NCI-H2227 treated with DMSO at 0.1 percent for 48 hours (cell line): ENCODE measurements at places on chromosomes 11 and 22.

DNA sequence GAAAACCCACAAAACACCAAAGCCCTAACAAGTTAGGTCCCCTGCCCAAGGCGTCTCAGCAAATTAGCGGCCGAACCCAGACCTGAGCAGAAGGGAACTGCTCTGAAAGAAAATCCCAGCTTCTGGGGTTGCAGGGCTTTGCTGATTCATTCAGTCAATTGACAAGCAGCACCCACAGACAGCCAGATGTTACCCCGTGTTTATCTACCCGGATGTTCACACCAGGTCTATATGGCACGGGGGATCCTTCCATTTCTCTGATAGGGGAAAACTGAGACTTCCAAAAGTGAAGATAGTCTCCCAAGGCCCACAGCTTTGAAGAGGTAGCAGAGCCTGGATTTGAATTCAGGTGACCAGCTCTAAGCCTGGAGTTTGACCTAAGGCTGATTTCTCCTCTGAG lies 14.0 kb upstream of the OAF start:
- no peak for DNase-seq

DNA sequence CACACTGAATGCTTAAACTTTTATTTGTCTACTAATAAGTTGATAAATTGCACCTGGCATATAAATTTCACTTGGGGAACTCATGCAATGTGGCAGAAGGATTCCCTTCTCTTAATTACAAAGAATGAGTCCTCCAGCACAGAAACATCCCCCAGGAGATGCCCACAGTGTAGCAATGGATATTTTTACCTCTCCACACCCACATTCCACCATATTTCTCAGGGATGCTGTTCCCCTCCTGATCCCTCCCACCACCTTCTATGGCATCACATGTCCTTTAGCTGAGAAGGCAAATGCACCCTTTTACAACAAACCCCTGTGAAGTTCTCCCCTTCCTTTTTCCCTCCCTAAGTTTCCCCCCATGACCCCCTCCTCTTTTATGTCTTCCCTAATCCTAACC lies 56.1 kb upstream of the UBASH3B start:
- DNase-seq = no peak

- DNase-seq = no peak
These were observed 23.0 kb downstream of the SHANK3 start for GRCh38 chr22:50695421-50696250.

- peak; percentile 17 for DNase-seq
These were observed 796 bp downstream of the MYOD1 start for GRCh38 chr11:17719938-17720795.

GRCh38 chr22:35914665-35915476 lies 113.8 kb downstream of the RBFOX2 start:
- DNase-seq = peak; percentile 79

- DNase-seq = no peak
These were observed 78.3 kb downstream of the MICAL3 start for GRCh38 chr22:17945888-17946648.

GRCh38 chr22:30261134-30261533 lies 5.5 kb downstream of the OSM start:
- no peak for DNase-seq

DNA sequence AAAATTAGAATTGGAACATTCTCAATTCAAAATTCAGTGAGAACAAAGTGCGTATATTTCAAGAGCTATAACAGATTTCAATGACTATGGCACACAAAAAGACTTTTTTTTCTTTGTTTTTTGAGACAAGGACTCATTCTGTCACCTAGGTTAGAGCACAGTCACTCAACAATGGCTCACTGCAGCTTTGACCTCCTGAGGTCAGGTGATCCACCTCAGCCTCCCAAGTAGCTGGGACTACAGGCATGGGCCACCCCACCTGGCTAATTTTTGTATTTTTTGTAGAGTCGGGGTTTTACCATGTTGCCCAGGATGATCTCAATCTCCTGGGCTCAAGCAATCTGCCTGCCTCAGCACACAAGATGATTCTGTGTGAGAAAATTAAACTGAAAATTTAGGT lies 51.5 kb downstream of the PIK3C2A start:
- no peak for DNase-seq

DNA sequence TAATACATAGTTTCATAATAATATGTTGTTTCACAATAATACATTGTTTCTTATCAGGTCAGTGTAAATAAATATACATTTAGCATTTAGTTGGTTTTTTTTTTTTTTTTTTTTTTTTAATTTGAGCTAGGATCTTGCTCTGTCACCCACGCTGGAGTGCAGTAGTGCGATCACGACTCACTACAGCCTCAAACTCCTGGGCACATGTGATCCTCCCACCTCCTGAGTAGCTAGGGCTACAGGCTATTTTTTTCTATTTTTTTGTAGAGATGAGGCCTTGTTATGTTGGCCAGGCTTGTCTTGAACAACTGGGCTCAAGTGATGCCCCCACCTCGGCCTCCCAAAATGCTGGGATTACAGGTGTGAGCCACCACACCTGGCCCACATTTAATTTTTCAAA lies 43.5 kb downstream of the MIAT start:
- no peak for DNase-seq

GRCh38 chr11:22454461-22455090 lies 116.4 kb downstream of the SLC17A6 start:
- DNase-seq = peak; percentile 72

DNA sequence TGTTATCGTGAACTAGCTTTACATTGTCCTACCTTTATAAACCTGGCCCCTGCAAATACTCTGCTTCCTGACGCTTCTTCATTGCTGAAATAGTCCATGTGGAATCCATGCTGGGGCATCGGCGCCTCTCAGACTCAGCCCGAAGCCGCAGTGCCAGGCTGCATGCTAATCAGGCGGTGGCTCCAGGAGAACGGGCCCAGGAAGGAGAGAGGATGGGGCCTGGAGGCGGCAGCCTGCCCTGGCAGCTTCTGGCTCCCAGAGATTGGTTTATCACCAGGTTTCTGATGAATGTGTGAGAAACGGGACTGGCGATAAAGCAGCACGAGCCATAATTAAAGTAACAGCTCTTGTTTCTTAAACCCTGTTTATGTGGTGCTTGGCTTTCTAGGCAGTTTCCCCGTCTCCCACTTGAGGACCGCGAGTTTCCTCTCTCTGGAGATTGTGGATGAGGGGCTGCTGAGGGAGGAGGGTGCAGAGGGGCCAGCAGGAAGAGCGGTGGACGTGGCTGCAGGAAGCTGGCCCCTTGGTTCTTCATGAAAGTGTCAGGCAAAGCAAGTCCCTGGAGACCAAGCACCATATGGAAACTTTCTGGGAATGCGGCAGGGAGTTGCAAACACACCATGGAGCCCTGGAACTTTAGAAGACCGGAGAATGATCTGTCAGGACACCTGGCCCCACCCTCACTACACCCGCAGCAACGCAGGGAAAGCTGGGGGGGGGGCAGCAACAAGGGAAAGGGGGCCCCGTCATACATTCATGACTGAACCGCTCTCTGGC lies 93.4 kb downstream of the NTM start:
- no peak for DNase-seq

GRCh38 chr11:66548041-66548440 lies 1.3 kb downstream of the ACTN3 start:
- DNase-seq = no peak

GRCh38 chr11:88320149-88320559 lies 17.4 kb downstream of the CTSC start:
- DNase-seq = no peak

DNA sequence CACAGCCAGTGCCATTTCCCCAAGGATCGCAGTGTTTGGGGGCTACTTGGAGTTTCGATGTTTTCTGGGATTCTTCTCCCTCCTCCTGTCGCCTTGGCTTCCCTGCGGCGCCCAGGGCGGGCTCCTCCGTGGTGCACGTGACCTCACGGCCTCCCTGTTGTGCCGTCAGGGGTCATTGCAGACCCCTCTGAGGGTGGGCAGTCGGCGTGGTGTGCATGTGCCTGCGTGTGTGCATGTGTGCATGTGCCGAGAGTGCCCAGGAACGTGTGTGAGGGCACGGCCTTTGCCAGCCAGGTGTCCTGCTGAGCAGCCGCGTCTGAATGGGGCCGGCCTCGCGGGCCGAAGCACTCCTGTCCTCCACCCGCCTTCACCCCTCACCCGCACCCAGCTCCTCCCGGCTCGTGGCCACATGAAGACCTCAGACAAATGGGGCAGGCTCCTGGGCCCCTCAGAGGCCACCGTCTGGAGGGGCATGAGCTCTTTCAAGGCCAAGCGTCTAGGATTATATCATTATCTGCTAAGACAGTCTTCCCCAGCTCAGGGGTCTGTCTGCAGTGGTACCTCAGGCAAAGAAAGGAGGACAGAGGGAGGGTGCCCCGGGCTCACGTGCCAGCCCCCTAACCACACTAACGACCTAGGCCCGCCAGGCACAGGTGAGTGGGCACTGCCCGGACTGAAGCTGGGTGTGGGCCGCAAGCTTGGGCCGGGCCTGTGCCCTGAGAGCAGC lies 9.4 kb upstream of the MRPL23 start:
- DNase-seq = no peak

- no peak for DNase-seq
These were observed 26.0 kb upstream of the FLI1 start for GRCh38 chr11:128667873-128668272.

DNA sequence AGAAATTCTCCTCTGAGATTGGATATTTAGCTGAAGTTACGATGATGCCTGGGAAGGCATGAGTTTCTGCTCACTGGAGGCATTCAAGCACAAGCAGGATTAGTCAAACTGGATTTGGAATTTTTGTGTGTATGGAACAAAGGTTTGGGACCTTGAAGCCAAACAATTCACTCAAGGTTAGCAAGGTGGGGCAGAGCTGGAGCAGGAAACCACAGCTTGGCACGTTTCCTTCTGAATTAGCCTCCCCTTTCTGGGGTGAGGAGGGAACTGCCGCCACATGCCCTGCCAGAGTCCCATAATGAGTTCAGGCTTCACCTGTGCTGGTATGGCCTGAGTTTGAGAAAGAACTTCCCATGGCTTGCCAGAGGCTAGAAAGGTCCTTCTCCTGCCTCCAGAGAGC lies 50.9 kb upstream of the RRAS2 start:
- no peak for DNase-seq
